Fibroblast of lung (primary cell): ENCODE measurements at places on chromosomes 1 and 21.

GRCh38 chr1:85992791-85993190, 163.8 kb downstream of the COL24A1 start:
- peak; percentile 75 for DNase-seq
- H3K36me3 ChIP-seq, result no peaks in the 10 kb centered on the region
- H3K4me1 ChIP-seq, result no peaks in the 10 kb centered on the region
- H3K4me3 ChIP-seq, result no peak overlapping the region

GRCh38 chr1:170765712-170766330, 101.9 kb downstream of the PRRX1 start:
- no peaks in the 10 kb centered on the region for H3K4me1 ChIP-seq
- H3K27me3 ChIP-seq, result no peaks in the 10 kb centered on the region
- H3K27ac ChIP-seq, result no peak overlapping the region
- DNase-seq, result peak; percentile 38
- no peak overlapping the region for H3K4me3 ChIP-seq

DNA sequence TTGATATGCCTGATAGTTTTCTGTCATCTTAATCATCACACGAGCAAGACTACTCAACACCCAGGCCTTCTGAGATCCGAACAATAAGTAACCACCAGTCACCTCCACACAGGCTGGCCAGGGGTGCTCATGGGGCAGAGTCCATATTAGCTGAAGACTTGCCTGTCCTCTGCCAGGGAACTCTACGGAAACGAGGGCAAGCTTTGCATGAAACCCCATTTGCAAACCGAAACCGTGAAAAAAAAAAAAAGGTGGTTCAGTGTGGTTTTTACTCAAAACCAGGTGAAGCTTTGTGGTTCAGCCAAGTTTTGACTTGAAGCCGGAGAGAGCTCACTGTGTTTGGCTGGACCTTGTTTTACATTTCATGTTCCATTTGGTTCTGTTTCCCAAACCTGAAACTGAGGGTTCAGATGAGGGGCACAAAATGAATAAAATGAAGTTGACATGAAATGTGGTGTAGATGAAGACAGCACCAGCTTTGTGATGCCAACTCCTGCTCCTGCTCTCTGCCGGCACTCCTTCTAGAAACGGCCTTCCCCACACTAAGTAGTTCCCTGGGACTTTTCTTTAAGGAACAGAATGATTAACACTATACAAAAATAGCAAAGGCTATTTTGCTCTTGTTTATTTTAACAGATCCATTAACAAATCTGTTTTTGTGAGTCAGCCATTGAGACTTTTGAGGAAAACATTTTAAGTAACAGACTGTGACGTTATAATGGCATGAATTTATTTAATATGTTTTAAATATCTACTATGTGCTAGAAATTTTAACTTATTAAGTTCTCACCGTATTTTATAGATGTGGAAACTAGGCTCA, 74.7 kb downstream of the RUNX1 start:
- peak; percentile 71 for DNase-seq
- H3K27me3 ChIP-seq, result no peaks in the 10 kb centered on the region
- no peak overlapping the region for H3K27ac ChIP-seq
- no peaks in the 10 kb centered on the region for H3K4me1 ChIP-seq
- no peak overlapping the region for H3K4me3 ChIP-seq

DNA sequence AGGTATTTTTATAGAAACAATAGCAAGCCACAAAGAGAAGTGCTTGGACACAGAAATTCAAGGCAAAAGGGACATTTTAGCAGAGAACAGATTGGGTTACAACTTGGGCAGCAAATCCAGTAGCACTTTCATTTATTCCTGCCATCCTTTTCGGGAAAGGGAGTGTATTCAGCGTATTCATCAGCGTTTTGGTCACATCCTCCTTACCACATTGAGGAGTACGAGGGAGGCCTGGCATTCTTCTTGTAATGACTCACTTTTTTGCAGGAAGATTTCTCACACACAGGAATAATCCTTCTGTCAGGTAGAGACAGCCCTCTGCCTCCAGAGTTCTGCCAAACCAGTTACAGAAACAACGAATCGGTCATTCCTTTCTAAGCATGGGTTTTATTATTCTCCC, 18.1 kb upstream of the FAM78B start:
- H3K27ac ChIP-seq, result no peak overlapping the region
- no peaks in the 10 kb centered on the region for H3K27me3 ChIP-seq
- H3K36me3 ChIP-seq, result no peaks in the 10 kb centered on the region
- H3K4me1 ChIP-seq, result no peaks in the 10 kb centered on the region
- no peak overlapping the region for H3K4me3 ChIP-seq
- no peak for DNase-seq

DNA sequence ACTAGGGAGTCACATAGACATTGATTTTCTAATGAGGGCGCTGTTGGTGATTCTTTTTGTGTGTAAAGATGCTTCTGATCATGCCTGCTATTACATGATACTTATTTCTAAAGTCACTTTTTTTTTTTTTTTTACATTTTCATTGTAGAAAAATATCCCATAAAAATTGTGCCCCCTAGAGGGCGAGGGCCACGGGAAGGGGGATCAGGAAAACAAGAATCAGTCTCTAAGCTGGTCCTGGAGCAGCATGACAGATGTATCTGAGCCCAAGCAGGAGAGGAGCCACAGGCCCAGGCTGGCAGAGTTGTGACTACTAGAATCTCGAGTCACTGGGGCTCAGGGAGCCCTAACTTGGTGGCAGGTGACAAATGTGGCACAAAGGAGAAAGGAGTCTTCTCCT, 28.1 kb downstream of the ZSCAN20 start:
- H3K27ac ChIP-seq, result no peak overlapping the region
- no peaks in the 10 kb centered on the region for H3K27me3 ChIP-seq
- no peak overlapping the region for H3K4me3 ChIP-seq
- H3K4me1 ChIP-seq, result no peaks in the 10 kb centered on the region
- no peaks in the 10 kb centered on the region for H3K36me3 ChIP-seq

GRCh38 chr21:36310016-36310415, 10.0 kb upstream of the MORC3 start:
- no peak for DNase-seq
- H3K36me3 ChIP-seq, result no peaks in the 10 kb centered on the region
- H3K27me3 ChIP-seq, result no peaks in the 10 kb centered on the region
- no peak overlapping the region for H3K4me3 ChIP-seq

DNA sequence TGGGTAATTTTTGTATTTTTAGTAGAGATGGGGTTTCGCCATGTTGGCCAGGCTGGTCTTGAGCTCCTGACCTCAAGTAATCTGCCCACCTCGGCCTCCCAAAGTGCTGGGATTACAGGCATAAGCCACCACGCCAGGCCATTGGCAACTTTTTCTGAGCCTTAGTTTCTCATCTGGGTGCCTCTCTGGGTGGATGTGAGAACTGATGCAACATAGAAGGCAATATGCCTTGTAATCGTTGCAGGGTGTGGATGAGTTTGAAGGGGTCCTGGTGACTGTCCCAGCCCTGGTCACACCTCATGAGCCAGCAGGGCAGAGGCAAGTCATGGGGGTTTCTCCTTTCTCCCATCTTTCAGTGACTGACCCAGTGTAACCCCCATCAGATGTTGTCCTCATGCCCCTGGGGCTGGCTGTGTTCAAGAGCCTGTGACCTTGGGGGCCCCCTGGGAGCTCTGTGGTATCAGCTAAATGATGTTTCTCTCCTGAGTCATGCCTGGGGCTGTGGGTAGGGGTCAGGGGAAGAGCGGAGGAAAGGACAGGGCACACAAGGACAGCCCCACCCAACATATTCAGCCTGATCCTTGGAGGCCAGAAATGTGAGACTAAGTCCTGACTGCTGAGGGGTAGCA, 3.6 kb downstream of the COL9A2 start:
- no peak overlapping the region for H3K4me3 ChIP-seq
- DNase-seq, result no peak
- H3K27me3 ChIP-seq, result peaks cover 25% of the 10 kb centered on the region
- no peak overlapping the region for H3K27ac ChIP-seq
- H3K36me3 ChIP-seq, result no peaks in the 10 kb centered on the region

- H3K4me3 ChIP-seq, result no peak overlapping the region
- DNase-seq, result peak; percentile 91
- H3K36me3 ChIP-seq, result no peaks in the 10 kb centered on the region
- peaks cover 41% of the 10 kb centered on the region for H3K4me1 ChIP-seq
- H3K27me3 ChIP-seq, result no peaks in the 10 kb centered on the region
- peak overlapping the region; percentile 86 for H3K27ac ChIP-seq
Measured at GRCh38 chr1:115330480-115331013, 7.5 kb downstream of the NGF start.

- peaks cover 6% of the 10 kb centered on the region for H3K36me3 ChIP-seq
- H3K27ac ChIP-seq, result no peak overlapping the region
- no peak overlapping the region for H3K4me3 ChIP-seq
- no peaks in the 10 kb centered on the region for H3K4me1 ChIP-seq
Measured at GRCh38 chr1:16998589-16998988, 13.1 kb downstream of the ATP13A2 start.

- peak overlapping the region; percentile 95 for H3K4me3 ChIP-seq
- DNase-seq, result no peak
- H3K36me3 ChIP-seq, result no peaks in the 10 kb centered on the region
- H3K4me1 ChIP-seq, result no peaks in the 10 kb centered on the region
- no peaks in the 10 kb centered on the region for H3K27me3 ChIP-seq
Measured at GRCh38 chr1:23018661-23019093, 591 bp upstream of the KDM1A start.

GRCh38 chr1:184854496-184855140, 100.0 kb upstream of the EDEM3 start:
- no peaks in the 10 kb centered on the region for H3K36me3 ChIP-seq
- no peak overlapping the region for H3K27ac ChIP-seq
- peak; percentile 58 for DNase-seq
- no peak overlapping the region for H3K4me3 ChIP-seq
- H3K4me1 ChIP-seq, result no peaks in the 10 kb centered on the region
- no peaks in the 10 kb centered on the region for H3K27me3 ChIP-seq

GRCh38 chr21:33123374-33124123, 53.6 kb downstream of the OLIG1 start:
- no peaks in the 10 kb centered on the region for H3K36me3 ChIP-seq
- no peaks in the 10 kb centered on the region for H3K4me1 ChIP-seq
- peaks cover 4% of the 10 kb centered on the region for H3K27me3 ChIP-seq
- no peak overlapping the region for H3K4me3 ChIP-seq
- DNase-seq, result no peak

DNA sequence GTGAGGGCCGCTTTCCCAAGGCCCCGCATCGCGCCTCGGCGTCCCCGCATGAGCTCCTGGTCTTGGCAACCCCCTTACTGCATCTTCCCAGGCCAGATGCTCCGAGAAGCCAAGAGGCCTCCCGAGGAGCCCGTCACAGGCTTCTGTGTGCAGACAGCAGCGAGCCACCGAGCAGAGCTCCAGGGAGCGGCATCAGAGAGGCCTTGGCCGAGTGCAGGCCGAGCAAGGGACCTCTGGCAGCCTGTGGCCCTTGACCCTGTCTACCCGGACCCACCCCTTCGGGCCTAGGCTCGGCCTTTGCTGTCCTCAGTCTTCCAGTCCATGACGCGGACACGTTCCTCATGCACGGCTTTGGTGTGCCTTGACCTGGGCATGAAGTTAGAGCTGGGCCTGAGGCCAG, 63.5 kb downstream of the MORN1 start:
- peaks cover 11% of the 10 kb centered on the region for H3K4me1 ChIP-seq
- no peak for DNase-seq
- no peak overlapping the region for H3K4me3 ChIP-seq

GRCh38 chr1:53895421-53895820, 1.4 kb downstream of the DIO1 start:
- DNase-seq, result no peak
- no peaks in the 10 kb centered on the region for H3K36me3 ChIP-seq
- H3K27me3 ChIP-seq, result no peaks in the 10 kb centered on the region

GRCh38 chr1:228455715-228456114, 31.5 kb upstream of the RNF187 start:
- H3K27ac ChIP-seq, result no peak overlapping the region
- peaks cover 4% of the 10 kb centered on the region for H3K4me1 ChIP-seq
- no peaks in the 10 kb centered on the region for H3K36me3 ChIP-seq
- peak; percentile 53 for DNase-seq

GRCh38 chr1:241533326-241534115, 1.3 kb downstream of the KMO start:
- H3K36me3 ChIP-seq, result no peaks in the 10 kb centered on the region
- no peak for DNase-seq
- no peak overlapping the region for H3K27ac ChIP-seq
- H3K27me3 ChIP-seq, result peaks cover 3% of the 10 kb centered on the region

DNA sequence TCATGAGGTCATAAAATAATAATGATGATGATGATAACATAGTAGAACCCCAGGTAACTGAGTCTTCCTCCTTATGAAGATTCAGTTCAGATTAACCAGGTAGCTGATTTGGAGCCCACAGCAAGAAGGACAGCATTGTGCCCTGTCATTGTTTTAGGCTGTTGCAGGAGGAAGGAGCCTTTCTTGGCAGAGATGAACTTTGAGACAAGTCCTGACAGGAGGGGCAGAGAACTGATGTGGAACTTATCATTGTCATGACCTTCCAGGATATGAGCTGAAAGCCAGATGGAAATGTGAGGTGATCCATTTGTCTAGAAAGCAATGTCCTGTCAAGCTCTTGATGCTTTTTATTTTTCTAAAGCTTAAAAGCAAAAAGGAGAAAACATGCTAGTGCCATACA, 132.6 kb upstream of the COA6 start:
- H3K4me3 ChIP-seq, result no peak overlapping the region
- no peaks in the 10 kb centered on the region for H3K4me1 ChIP-seq
- no peak for DNase-seq
- H3K27me3 ChIP-seq, result no peaks in the 10 kb centered on the region

- DNase-seq, result no peak
- no peak overlapping the region for H3K27ac ChIP-seq
- no peak overlapping the region for H3K4me3 ChIP-seq
- no peaks in the 10 kb centered on the region for H3K27me3 ChIP-seq
- peaks cover 3% of the 10 kb centered on the region for H3K4me1 ChIP-seq
Measured at GRCh38 chr1:202800742-202801141, 7.5 kb downstream of the KDM5B start.

- H3K27ac ChIP-seq, result no peak overlapping the region
- DNase-seq, result no peak
- no peaks in the 10 kb centered on the region for H3K36me3 ChIP-seq
- H3K4me1 ChIP-seq, result peaks cover 4% of the 10 kb centered on the region
- H3K4me3 ChIP-seq, result no peak overlapping the region
Measured at GRCh38 chr21:28712411-28712810, 280.3 kb downstream of the LTN1 start.

GRCh38 chr1:187999973-188000372, 1171.2 kb downstream of the PLA2G4A start:
- no peaks in the 10 kb centered on the region for H3K4me1 ChIP-seq
- H3K27ac ChIP-seq, result no peak overlapping the region
- H3K27me3 ChIP-seq, result no peaks in the 10 kb centered on the region
- no peak overlapping the region for H3K4me3 ChIP-seq
- H3K36me3 ChIP-seq, result no peaks in the 10 kb centered on the region
- DNase-seq, result no peak
